Activated T-helper 17 cell treated with anti-CD3 and anti-CD28 coated beads, Interleukin-2, amount 50 U/mL, for 72 hours (primary cell): ENCODE measurements at places on chromosomes 4 and X. TPM values are rescaled to one million over a fixed set of nuclear protein-coding genes. Genes with fewer than 3 reads are reported as not detected.

Gene FGFR3
- 0.05 TPM for total RNA-seq

Gene RENBP
- total RNA-seq: 4.9 TPM

Gene MAGEA8
- not detected for total RNA-seq

Gene ZCCHC4
- total RNA-seq: 12.7 TPM

Gene CXorf65
- total RNA-seq: 15.1 TPM

Gene IL13RA2
- total RNA-seq: not detected

Gene FAM47E
- total RNA-seq: not detected

Gene EXOC1L
- not detected for total RNA-seq

Gene CNKSR2
- total RNA-seq: 3.2 TPM

Gene RBMXL3
- not detected for total RNA-seq

Gene HAND2
- not detected for total RNA-seq

Gene CPLX1
- total RNA-seq: 3.6 TPM

Gene SLC9A7
- 13.3 TPM for total RNA-seq

Gene ALAS2
- not detected for total RNA-seq

Gene FAM184B
- not detected for total RNA-seq

Gene GRSF1
- 88.5 TPM for total RNA-seq

Gene IGFBP7
- not detected for total RNA-seq

Gene OTC
- not detected for total RNA-seq

Gene FGFBP1
- not detected for total RNA-seq

Gene DDX53
- not detected for total RNA-seq

Gene SAGE1
- total RNA-seq: not detected

Gene TSPAN7
- total RNA-seq: 1.2 TPM

Gene SLBP
- 132 TPM for total RNA-seq

Gene CASK
- 35.6 TPM for total RNA-seq

Gene ADH7
- not detected for total RNA-seq

Gene HSPA4L
- 3.1 TPM for total RNA-seq

Gene MAGEB6
- not detected for total RNA-seq
